Vagina (tissue), 2 donors: ENCODE measurements at places on chromosomes 16 and 17.
A peak's percentile ranks its signal among the peaks of the same experiment; 100 is the strongest.

DNA sequence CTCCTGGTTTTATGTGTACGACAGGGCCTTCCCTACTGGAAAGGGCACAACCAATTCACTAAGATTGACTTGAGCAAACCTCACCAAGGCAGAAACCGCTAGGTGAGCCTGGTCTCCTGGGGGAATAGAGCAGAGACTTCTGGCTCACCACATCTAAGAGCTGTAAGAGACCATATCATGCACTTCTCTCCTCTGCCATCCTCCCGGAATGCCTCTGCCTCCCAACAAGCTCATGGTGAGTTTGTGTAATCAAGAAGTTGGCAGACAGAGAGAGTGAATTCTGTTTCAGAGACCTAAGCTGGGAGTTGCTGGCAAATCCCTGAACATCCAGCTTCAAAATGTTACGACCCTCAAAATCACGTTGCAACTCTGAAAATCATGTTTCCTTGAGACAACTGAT is 154.8 kb downstream of the SLC39A11 start:
- DNase-seq, result no peak

DNA sequence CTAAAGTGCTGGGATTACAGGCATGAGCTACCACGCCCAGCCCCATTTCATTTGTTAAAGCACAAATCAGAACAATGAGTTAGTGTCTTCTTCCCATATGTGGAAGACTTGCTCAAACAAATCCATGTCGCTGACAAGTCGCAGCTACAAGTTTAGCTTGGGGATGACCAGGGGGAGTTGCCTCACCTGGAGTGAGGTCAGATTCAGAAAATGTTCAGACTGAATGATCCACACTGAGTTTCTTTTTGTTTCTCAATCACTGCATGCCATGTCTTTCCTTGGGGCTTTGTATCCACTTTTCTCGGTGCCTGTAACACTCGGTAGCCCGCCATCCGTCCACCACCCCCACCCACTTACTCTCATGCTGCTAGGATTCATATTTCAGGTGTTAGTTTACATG is 437.3 kb upstream of the DYNLRB2 start:
- DNase-seq, result no peak

GRCh38 chr17:54172985-54173316 is 350.2 kb downstream of the KIF2B start:
- DNase-seq, result no peak

- DNase-seq, result no peak
Measured at GRCh38 chr17:9676084-9676483, 30.8 kb downstream of the USP43 start.

GRCh38 chr17:39270923-39271322 is 45.2 kb upstream of the STAC2 start:
- no peak for DNase-seq

DNA sequence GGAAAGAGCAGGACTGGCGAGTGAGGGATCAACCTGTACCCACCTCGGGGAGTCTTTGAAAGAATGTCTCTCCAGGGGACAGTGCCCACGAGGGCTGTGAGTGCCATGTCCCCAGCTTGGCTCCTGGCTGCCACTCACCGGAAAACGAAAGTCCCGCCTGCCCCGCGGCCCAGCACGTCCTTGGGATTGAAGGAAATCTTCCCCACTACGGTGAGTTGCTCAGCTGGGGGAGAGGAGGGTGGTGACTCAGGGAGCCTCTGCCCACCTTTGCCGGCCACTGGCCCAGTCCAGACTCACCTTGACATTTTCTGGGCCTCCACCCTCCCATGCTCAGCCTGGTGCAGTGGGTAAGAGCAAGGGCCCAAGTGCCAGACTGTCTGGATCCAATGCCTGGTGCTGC is 17.1 kb downstream of the PLK1 start:
- DNase-seq, result no peak

DNA sequence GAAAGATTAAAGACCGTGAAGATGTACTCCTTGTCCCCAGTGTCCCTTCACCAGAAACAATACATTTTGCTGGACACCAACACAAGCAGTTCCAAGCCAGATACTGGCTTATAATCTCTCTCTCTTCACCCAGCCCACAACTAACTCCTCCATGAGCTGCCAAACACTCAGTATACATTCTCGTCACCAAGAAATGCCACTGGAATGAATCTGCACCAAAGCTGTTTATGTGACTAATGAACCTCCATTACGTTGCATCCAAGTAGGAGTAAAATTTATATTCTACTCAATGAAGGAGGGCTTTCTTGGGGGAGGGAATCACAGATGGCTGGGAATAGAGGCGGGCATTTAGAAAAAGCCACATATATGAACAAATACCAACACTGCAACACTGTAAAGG is 20.9 kb upstream of the SOX9 start:
- no peak for DNase-seq

- DNase-seq, result no peak
Measured at GRCh38 chr16:23504076-23504452, 6.2 kb downstream of the GGA2 start.

DNA sequence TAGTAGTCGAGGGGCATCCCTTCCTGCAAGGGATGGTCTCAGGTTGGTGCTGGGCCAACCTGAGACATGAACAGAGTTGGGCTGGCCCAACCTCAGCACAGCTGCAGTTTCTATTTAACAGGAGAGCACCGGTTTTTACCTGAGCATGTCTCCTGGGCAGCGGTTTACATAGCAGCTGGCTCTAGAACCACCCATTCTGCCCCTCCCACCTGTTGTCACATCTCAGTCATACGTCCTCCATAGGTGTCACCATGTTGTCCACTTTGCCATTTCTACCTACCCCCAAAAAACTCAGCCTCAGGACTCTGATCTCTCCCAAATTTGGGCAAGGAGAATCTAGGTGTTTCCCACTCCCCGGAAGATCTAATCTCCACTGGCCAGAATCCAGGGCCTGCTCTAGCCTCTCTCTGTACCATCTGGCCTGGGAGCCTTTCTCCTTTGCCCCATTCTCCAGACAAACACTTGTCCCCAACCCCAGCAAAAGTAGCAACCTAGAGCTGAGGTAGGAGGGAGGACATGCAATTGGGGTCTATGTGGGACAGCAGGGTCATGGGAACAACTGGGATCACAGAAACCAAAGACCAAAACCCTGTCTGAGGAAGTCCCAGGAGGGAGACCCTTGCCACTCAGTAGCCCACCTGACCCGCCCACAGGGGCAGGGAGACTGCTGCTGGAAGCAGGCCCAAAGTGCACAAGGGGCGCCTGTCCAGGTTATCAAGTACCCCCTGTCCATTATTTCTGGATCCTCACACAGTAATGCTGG is 19.1 kb downstream of the ETV4 start:
- no peak for DNase-seq

DNA sequence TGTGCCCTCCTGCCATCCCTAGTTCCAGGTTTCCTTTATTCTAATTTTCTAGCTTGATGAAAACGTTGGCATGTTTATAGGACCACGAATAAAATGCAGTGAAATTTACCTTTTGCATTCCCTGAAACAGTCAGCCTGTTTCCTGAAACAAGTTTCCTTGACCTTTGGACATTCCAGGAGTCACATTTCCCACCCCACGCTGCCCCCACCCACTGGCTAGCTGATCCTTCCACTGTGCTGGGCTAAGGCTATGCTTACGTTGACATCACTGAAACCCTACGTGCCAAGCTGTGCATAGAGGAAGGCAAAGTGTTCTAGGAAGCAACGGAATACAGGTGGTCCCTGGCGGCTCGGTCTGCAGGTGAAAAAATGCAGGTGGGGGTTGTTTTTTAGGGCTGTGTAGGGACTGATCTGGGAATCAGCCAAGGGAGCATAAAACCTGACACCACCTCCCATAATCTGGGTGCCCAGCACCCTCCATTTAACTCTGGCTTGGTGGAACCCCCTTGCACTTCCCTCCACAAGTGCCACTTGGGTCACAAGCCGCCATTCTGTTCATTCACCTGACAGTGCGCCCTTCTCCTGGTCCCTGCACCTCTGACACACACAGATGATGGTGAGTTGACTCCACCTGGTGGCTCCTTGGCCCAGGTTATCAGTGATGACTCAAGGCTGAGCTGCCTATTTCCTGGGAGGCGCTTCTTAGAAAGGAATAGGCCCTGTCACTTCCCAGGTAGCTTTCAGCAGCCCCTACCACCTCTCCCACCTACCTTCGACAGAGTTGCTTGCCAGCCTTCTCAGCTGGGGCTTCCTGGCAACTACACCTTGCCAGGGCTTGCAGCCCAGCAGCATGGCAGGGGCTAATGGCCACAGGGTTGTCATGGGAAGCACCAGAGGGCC is 83.7 kb downstream of the N4BP1 start:
- DNase-seq, result no peak

DNA sequence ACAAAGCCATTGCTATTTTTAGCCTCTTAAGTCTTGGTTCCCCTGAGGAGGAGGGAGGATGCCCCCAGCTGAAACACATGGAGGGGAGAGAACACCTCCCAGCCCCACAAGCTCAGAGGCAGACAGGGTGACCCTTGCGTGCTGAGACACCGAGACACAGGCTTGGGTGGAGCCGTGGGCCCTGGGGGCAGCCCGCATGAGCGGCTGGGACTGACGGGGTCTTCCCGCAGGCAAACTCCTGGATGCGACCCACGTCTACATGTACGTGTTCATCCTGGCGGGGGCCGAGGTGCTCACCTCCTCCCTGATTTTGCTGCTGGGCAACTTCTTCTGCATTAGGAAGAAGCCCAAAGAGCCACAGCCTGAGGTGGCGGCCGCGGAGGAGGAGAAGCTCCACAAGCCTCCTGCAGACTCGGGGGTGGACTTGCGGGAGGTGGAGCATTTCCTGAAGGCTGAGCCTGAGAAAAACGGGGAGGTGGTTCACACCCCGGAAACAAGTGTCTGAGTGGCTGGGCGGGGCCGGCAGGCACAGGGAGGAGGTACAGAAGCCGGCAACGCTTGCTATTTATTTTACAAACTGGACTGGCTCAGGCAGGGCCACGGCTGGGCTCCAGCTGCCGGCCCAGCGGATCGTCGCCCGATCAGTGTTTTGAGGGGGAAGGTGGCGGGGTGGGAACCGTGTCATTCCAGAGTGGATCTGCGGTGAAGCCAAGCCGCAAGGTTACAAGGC is 9.8 kb downstream of the SLC16A3 start:
- DNase-seq, result no peak

- peak; percentile 77 for DNase-seq
Measured at GRCh38 chr17:2693561-2694380, 17.8 kb downstream of the CLUH start.

GRCh38 chr16:86426063-86426642 is 84.2 kb upstream of the FOXF1 start:
- DNase-seq, result no peak
